Stimulated activated CD4-positive, alpha-beta T cell treated with anti-CD3 and anti-CD28 coated beads, Interleukin-1b, Interleukin-23, amount 100 ng/mL, for 48 hours (primary cell): ENCODE measurements at places on chromosomes 7 and 10.

- DNase-seq = no peak
Measured at GRCh38 chr7:36045326-36045725, 107.7 kb upstream of the EEPD1 start.

DNA sequence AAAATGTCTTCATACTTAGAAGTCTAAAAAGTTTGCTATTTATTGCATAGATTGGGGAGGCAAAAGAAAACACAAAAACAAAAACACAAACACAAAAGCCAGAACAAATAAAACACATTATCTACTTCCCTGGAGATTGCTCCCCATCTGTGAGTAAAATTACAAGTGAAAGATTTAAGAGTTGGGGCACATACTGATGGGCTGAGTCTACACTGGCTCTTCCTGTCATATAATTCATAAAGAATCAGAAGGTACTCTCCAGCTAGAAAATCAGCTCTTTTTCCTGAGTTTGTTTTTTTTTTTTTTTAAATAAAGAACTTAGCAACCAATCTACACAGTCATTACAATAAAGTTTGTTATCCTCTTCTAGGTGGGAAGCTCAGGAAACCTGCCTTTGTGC is 192.4 kb upstream of the LRRN3 start:
- DNase-seq = no peak

DNA sequence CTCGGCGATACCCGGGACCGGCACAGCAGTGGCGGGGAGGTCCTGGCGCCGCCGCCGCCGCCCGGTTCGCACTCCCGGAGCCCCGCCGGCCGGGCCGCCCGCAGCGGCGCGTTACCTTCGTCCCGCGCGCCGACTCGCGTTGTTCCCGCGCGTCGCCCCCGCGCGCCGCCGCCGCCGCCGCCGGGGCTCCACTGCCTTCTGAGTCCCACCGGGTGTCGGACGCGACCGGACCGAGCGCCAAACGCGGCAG is at the start of gene EZH2:
EZH2 (minus strand) TSS at position 243 of the 250 bp plus-strand sequence. CDS start 36,993 bp downstream, outside the sequence.
- no peak for DNase-seq

DNA sequence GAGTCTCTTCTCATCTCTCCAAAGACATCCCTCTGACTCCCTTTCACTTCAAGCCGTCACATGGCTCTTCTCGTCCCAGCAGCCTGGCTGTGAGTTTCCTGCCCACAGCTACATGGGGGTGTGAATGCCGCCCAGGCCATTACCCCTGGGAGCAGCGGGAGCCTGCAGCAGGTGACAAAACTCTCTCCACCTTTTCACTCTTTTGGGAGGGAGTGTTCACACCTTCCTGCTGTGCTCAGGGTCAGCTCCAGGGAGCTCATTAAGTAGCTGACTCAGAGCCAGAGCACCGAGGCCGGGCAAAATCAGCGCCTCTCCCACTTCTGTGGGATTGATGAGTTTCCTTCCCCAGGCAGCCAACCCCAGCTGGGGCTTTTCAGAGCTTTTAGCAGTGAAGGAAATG is 271.3 kb downstream of the TYW1 start:
- no peak for DNase-seq

DNA sequence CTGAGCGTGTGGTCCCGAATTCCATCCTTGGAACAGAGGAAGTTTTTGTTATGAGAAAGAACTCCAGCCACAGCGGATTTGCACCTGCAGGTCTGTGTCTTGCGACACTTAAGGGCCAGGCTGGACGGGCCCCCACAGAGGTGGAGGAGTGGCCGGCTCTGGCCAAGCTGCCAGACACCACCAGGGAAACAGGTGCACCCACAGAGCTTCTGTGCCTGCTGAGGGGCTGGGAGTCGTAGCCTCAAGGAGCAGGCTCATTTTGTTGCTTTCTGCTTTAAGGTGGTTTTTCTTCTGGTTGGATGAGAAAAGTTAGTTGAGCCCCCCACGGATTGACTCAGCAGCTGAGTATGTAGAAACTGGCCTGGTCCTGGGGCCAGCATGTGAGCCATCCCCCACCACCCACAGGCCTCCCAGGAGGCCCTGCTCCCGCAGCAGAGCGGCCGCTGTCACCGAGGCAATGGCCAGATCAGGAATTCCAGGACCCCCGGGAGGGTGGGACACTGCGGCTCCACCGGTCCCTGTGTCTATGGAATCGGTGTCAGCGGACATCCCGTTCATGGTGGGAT is 41.9 kb downstream of the NKX6-2 start:
- DNase-seq = no peak

GRCh38 chr10:46520381-46520780 is 36.1 kb downstream of the GPRIN2 start:
- DNase-seq = peak; percentile 0

GRCh38 chr7:50867034-50867356 is 84.3 kb upstream of the GRB10 start:
- DNase-seq = no peak

- peak; percentile 16 for DNase-seq
Measured at GRCh38 chr10:55631071-55631654, 729.9 kb downstream of the ZWINT start.

DNA sequence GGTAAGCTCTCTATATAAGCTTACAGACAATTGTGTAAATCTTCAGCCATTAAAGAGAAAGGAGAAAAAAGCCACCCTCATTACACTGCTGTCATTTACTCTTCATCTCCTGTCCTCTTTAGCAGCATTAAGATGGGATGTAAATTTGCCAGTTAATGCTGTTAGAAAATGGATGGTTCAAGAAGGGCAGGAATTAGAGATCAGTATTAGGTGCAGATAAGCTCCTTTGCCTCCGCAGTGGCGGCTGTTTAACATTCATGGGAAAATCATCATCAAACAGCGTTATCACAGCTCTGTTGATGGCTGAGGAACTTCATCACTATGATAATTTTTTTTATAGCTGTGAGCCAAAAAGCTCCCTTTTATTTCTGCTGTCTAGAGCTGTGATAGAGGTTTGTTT is 61.8 kb upstream of the FAM204A start:
- DNase-seq = no peak

GRCh38 chr10:89692416-89692815 is 9.0 kb upstream of the KIF20B start:
- DNase-seq = no peak

GRCh38 chr10:5508786-5509185 is 9.4 kb upstream of the CALML5 start:
- DNase-seq = no peak

DNA sequence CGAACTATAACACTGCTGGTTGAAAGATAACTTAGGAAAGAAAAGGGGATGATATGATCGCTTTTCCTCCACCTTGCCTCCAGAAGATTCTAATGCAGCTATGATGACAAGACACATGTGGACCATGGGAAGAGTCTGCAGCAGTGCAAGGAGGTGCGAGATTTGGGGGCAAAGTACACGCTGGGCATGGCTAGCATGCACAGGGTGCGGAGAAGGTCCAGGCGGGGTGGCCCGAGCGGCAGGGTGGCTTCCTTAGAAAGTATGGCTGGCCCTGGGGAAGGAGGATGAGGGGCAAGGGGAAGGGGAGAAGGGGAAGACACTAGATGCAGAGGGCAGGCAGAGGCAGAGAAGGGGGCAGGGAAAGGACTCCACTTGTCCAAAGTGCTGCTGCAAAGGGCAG is 15.6 kb downstream of the ATXN7L1 start:
- no peak for DNase-seq

GRCh38 chr7:141339603-141340002 is 211.6 kb upstream of the AGK start:
- DNase-seq = no peak

DNA sequence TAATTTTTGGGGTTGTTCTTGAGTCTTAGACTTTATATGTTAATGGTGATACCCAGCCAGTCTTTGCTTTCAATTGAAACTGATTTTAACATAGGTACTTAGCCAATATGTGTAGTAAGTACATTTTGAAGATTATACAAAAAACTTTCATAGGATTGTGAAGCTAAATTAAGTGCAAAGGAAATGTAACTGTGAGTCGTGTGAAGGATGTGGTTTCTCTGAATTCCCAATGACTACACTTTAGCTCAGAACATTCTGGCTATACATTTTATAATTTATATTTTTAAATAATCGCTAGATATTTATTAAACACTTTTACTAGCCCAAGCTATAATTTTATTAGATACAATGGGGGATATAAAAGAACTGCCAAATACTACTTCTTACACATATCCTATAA is 359.3 kb downstream of the PCLO start:
- DNase-seq = no peak

- DNase-seq = no peak
Measured at GRCh38 chr10:86628311-86628710, 26.0 kb upstream of the OPN4 start.

DNA sequence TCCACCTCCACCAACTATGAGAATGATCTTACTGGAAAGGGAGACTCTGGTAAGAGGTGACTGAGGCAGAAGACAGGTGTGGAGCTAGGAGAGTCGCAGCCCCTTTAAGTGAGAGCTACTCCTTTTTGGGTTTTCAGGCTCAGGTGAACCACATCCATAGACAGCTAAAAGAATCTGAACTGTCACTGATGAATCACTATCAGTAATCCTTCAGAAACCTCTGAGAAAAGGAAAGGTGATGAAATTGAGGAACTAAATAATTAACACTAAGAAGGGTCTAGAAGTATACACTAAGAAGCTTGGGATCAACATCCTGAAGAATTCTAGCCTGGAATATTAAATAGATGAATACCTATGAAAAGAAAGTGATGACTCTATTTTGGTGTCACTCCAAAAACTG is 83.0 kb downstream of the SORBS1 start:
- no peak for DNase-seq

GRCh38 chr10:80203835-80204676 is 1.3 kb downstream of the ANXA11 start:
- no peak for DNase-seq

DNA sequence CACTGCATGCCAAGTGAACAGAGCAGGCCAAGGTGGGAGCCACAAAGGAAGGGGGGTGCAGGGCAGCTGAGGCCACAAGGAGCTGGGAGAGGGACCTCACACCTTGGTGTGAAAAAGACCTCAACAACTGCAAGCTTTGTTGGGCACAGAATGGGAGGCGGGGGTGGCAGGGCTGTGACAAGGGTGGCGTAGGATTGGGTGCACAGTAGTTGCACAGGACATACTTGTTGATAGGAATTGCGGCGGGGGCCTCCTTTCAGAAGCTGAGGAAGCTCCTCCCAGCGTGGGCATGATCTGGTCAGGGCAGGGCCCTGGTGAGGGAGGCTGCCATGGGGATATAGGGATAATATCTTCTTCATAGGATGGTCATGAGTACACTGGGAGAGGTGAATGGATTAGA is 25.8 kb downstream of the POLL start:
- no peak for DNase-seq

GRCh38 chr10:132300582-132300981 is 7.2 kb downstream of the STK32C start:
- no peak for DNase-seq

DNA sequence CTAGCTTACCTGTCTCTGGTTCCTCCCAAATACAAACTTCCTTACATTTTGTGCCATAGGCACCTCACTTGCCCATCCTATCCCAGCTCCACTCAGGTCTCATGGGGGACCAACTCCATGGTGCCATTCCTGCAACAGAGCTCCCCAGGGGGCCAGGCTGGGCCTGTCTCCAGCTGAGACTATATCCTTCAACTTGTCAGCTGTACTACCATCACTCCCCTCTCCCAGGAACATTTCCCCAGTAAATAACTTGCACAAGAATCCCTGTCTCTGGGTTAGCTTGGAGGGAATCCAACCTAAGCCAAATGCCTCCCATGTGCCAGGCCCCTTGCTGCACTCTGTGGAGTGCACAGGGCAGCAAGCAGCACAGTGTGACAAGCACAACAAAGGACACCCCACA is 33.2 kb downstream of the FRMPD2 start:
- no peak for DNase-seq

GRCh38 chr7:1523208-1523607 is 7.3 kb upstream of the MAFK start:
- DNase-seq = no peak

DNA sequence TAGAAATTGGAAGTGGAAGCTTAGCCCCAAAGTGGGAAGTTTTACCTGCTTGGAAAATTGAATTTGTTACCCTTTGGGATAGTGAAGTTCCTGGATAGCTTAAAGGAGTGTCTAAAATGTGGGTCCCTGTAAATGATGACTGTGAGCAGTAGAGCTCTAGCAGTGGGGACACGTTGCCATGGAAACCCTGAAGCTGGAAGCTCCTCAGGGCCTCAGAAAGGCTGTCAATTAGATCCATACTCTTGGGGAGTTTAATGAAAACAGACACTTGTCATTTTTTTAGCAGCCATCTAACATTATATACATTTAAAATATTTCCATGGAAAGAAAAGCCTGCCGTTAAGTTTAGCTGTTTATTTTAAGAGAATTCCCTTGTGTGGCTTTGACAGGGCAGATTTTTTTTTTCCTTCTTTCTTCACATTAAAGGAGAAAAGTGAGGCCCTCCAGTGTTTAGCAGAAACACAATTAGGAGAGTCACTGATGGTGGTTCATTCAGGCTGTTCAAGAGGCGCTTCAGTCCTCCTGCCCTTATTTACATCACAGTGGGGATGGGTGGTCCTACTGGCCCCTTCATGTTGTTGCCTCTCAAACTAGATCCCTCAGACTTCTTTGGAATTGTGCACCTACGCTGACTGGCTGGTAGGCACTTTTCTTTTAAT is 518.4 kb downstream of the CCSER2 start:
- no peak for DNase-seq

- DNase-seq = peak; percentile 39
Measured at GRCh38 chr7:150524018-150524417, 9.3 kb downstream of the GIMAP7 start.

DNA sequence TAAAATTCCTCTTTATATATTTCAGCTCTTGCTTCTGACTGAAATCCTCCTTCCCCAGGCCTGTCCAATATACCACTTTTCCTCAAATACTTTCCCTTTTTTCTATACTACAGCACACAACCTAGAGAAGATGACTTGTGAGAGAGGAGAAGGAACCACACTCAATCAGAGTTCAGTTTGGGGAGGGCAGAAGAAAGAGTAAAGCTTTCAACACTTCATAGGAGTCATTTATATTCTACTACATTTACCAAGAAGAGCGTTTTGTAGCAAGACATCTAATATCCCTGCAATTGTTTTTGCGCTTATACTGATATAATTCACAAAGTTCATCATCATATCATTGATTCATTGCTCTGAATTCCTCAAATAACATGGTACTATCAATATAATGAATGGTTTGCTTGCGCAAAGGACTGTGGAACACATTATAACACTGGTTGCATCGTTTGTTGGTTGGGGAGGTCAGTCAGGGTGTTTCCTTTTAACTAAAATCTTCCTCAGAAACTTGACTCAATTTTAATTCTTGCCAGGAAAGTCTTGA is 792.5 kb upstream of the CELF2 start:
- no peak for DNase-seq

DNA sequence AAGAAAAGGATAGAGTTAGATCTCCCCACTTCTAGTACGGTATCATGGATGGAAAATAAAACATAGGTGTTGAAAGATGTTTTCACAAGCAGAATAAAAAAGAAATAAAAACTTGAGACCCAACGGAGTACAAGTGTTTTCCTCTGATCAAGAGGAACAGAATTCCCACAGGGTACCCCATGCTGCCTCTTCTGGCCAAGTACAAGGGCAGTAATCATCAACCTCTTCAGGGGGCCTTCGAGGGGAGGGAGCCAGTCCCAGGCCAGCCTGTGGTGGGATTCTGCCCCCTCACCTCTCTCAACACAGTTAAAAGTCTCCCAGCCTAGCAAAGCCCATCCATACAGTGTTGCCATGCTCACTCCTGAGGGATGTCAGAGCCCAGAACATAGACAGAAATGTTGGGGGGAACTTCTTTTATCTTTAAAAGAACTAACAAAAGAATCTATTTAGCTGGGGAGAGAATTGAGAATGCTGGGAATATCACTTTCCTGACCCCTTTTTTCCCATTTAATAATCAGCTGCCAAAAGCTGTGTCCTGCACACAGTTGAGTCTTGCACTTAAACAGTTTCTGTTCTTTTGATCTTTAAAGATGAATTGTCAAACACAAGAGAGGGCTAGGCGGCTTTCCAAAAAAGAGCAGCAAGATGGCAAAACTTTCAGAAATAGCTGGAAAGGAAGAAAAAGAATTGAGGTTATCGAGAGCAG is 101.7 kb downstream of the PTN start:
- no peak for DNase-seq
